GM03348 (cell line): ENCODE measurements at places on chromosomes 12 and 14.

- no peak for DNase-seq
These were observed 799 bp downstream of the THTPA start for GRCh38 chr14:23556700-23557440.

DNA sequence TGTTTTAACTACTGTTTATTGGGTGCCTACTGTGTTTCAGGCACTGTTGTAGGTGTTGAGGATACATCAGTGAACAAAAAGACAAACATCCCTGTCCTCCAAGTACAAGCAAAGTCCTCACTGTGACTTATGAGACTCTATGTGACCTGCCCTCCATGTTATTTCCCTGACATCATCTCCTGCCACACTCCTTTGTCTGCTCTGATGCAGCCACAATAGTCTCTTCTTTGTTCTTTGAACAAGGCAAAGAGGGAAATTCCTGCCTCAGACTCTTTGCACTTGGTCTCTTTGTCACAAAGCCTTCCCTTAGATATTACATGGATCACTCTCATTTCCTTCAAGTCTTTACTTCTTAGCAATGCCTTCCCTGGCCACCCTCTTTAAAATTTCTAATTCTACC is 240.1 kb upstream of the SRRM4 start:
- no peak for DNase-seq

- DNase-seq, result no peak
These were observed 68.5 kb upstream of the HOXC13 start for GRCh38 chr12:53870117-53870516.

DNA sequence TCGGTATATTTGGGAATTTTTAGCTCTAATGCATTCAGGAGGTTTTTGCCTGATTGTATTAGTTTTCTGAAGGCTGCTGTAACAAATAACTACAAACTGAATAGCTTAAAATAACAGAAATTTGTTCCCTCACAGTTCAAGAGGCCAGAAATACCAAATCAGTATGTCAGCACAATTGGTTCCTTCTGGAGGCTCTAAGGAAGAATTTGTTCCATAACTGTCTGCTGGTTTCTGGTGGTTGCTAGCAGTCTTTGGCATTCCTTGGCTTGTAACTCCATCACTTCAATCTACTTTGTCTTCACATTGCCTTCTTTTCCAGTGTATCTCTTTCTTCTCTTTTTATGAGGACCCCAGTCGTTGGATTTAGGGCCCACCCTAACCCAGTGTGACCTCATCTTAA is 21.3 kb downstream of the TMTC3 start:
- DNase-seq, result no peak

GRCh38 chr12:73221398-73221797 is 949.2 kb downstream of the TRHDE start:
- DNase-seq, result no peak
